Activated CD8-positive, alpha-beta memory T cell treated with anti-CD3 and anti-CD28 coated beads for 1 hour (primary cell): ENCODE measurements at places on chromosomes 16 and 17.

DNA sequence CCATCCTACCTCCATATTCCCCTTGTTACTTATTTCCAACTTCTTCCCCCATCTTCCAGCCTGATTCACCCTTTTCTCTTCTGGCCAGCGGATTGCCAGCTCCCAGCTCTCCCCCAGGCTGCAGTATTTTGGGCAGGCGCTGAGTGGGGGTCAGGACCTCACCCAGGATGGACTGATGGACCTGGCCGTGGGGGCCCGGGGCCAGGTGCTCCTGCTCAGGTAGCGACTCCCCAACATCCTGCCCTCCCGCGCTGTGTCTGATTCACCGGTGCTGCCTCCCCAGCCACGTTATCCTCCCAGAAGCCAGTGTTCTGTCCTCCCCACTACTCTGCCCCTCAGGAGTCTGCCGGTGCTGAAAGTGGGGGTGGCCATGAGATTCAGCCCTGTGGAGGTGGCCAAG lies 15.4 kb downstream of the COX6A2 start:
- DNase-seq = no peak

- no peak for DNase-seq
Measured at GRCh38 chr17:44039829-44040635, 25.3 kb upstream of the TMEM101 start.

GRCh38 chr17:73157521-73157890 lies 7.3 kb upstream of the SSTR2 start:
- DNase-seq = no peak

GRCh38 chr16:46649588-46650253 lies 28.5 kb upstream of the SHCBP1 start:
- DNase-seq = no peak

DNA sequence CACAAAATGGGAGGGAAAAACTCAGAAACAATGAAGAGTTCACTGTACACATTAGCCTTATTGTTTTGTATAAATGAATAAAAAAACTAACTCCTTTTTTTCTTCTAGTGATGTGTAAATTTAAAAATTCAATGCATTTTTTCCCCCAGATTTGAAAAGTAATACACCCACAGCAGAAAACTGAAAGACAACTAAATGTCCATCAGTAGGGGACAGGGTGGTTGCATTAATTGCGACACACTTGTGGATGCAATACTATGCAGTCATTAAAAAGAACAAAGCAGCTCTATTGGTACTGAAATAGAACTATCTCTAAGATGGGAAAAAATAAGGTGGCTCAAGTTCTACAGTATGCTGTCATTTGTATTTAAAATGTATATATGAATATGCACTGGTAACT lies 13.7 kb upstream of the WIPI1 start:
- no peak for DNase-seq

GRCh38 chr16:28187595-28188004 lies 24.2 kb downstream of the XPO6 start:
- DNase-seq = no peak

DNA sequence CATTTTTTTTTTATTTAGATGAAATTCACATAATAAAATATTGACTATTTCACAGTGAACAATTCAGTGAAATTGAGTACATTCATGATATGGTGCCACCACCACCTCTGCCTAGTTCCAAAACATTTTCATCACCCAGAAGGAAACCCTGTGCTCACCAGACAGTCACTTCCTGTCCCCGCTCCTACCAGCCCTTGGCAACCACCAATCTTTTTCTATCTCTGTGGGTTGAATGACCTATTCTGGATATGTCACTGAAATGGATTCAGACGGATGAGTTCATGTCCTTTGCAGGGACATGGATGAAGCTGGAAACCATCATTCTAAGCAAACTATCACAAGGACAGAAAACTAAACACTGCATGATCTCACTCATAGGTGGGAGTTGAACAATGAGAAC lies 40.5 kb downstream of the ATP2C2 start:
- DNase-seq = no peak

- DNase-seq = no peak
Measured at GRCh38 chr17:8898126-8898525, 30.7 kb upstream of the PIK3R6 start.

GRCh38 chr16:15777533-15778203 lies 79.2 kb downstream of the MYH11 start:
- no peak for DNase-seq

DNA sequence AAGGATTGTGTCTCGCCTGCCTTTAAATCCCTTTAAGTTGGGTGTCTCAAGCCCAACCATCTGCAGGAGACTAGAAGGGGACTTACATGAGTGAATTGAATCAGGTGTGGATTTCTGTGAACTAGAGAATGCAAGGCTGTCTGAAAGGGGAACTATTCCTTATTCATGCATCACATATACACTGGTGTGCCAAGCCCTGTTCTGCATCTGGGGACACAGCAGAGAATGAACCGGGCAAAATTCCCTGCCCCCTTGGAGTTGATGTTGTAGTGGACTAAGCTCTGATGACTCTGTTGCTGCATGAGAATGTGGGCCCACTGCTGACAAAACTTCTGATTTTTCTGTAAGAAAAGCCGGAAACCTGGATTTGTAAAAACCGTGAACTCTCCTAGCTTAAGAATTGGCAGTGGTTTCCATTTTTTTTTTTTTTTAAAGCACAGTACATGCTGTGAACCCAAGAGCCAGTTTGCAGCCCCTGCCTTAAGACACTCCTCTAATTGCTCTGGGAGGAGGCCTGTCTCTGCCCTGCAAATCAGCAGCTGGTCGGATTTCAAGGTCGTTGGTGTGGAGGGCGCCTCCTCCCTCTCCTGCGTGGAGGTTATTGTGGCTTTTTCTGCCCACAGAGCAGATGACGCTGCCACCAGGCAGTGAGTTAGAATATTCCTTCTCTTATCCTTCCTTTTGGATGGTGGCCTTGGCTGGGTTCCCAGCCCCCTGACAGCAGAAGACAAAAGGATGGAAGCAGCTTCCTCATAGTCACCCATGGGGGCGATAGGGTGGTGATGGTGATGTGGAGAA lies 131.0 kb downstream of the PRKCB start:
- no peak for DNase-seq

DNA sequence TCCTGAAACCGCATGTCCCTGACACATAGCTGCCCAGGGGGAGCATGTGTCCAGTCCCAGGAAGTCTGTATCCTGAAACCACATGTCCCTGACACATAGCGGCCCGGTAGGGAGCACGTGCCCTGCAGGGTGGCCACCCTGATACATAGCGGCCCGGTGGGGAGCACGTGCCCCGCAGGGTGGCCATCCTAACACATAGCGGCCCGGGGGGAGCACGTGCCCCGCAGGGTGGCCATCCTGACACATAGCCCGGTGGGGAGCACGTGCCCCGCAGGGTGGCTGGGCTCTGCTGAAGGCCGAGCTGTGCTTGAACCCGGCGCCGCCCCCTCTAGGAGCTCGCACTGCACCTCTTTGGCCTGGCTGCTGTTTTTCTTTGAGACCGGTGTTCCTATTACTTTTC lies 18.7 kb upstream of the RPL13 start:
- DNase-seq = no peak

GRCh38 chr17:81195941-81196495 lies 26.7 kb downstream of the CEP131 start:
- no peak for DNase-seq

GRCh38 chr17:8825802-8826201 lies 26.6 kb upstream of the MFSD6L start:
- no peak for DNase-seq

- no peak for DNase-seq
Measured at GRCh38 chr17:50146230-50146926, 4.1 kb downstream of the PPP1R9B start.
